CD4-positive, alpha-beta T cell treated with Interleukin-6 for 4 hours (primary cell): ENCODE measurements at places on chromosomes 12 and 14.

DNA sequence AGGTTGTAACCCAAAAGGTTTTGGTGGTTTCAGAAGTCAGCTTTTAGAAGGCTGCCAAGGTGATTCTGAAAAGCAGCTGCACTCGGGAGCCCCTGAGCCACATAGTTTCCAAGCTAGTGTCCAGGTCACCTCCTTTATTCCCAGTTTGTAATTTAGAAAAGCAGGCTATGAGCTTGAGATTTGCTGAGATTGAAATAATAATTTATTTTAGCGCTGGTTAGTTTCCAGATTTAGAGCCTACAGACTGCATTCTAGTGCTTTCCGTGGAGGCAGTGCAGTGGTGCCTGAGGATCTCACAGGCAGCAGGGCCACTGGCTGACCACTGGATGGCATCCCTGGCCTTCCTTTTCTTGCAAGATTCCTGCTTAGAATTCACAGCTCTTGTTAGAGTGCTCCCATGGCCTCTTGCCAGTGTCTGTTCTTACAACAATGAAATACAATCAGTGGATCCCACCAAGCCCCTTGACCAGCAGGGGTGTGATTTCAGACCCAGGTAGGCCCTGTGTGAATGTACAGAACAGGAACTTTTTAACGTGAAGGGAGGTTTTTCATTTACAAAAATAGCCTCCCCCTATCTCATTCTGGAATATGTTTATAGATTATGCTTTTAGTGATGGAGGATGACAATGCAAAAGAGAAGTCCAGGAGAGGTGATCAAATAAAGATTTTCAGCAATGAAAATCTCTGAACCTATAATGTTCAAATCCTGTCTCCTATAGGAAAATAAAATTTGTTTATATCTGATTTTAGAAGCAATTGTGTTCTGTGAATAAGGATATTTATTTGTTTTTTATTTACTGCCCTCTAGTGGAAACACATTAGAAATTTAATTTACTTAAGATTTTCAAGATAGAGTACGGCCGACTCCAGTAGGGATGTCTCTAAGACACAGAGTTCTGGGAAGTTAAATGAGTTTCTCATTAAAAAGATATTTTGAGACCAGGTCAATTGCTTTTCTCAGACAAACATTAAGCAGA lies 362.1 kb upstream of the STXBP6 start:
- no peak for DNase-seq

- no peak for DNase-seq
These were observed 26.7 kb downstream of the NTN4 start for GRCh38 chr12:95763809-95764253.

GRCh38 chr12:41701943-41702601 lies 442.6 kb downstream of the GXYLT1 start:
- no peak for DNase-seq

DNA sequence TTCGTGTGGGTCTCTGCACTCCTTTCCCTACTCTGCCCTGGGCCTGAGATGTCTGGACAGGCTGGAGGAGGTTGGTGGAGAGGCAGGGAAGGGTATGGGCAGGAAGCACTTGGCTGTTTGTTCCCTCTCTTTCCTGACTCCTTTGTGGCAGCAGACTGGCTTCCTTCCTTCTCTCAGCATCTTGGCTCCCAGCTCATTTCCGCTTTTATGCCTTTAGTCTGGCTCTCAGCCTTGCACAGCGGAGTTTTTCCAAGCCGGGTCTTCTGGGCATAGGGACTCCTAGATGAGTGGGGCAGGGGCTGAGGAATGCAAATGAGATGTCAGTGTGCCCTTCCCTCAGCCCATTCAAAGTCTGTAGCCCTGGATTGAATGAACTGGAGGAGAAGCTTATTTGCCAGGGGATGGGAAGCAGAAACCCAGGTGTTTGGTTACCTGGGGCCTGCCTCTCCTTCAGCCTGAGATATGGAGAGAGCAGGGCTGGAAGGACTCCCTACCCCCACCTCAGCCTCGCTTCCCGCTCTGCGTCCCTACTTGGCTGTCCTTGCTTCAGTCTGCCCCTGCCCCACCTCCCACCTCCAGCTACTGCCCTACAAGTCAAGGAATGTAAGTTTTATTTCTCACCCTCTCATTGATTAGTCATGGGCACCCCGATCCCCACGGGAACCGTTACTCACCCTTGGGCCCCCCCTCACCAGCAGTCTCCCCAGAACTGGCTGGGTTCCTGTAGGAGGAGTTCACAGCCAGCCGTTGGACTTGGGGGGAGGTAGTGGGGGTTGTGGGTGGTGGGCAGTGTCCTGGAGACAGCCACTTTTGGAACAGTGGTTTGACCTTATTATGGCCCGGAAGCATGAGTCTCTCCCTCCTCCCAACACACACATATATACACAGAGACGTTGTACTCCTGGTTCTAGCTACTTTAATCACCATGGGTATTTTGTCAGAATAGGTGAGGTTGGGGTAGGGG lies 9.3 kb upstream of the ITGA5 start:
- peak; percentile 43 for DNase-seq
